Vagina (tissue), 2 donors: ENCODE measurements at places on chromosomes 1 and 21. TPM values are rescaled to one million over a fixed set of nuclear protein-coding genes. Genes with fewer than 3 reads are reported as not detected.

The EPHA8 gene
- not detected for total RNA-seq

GRCh38 chr1:167244244-167244643 lies 23.6 kb downstream of the POU2F1 start:
- no peaks in the 10 kb centered on the region for H3K4me1 ChIP-seq
- H3K4me3 ChIP-seq, result no peak overlapping the region
- no peaks in the 10 kb centered on the region for H3K27me3 ChIP-seq
- H3K36me3 ChIP-seq, result no peaks in the 10 kb centered on the region

DNA sequence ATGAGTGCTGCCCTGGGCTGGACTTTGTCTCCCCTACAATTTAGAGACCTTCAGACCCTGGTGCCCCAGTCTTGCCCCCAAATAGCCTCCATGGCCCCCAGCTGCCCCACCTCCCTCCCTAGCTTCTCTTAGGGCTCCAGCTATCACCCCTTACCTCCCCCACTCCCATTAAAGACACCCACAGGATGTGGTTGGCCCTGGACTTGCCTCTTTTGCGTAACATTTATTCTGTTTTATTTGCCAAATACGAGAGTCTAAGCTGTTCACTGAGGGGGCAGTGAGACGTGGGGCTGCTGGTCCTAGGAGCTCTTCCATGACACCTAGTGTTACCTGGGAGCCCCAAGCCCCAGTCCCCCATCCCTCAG lies 4.5 kb downstream of the ZC3H12A start:
- H3K27ac ChIP-seq, result peak overlapping the region; percentile 98
- no peaks in the 10 kb centered on the region for H3K27me3 ChIP-seq
- H3K4me3 ChIP-seq, result peak overlapping the region; percentile 35
- H3K4me1 ChIP-seq, result peaks cover 60% of the 10 kb centered on the region
- no peak for DNase-seq

DNA sequence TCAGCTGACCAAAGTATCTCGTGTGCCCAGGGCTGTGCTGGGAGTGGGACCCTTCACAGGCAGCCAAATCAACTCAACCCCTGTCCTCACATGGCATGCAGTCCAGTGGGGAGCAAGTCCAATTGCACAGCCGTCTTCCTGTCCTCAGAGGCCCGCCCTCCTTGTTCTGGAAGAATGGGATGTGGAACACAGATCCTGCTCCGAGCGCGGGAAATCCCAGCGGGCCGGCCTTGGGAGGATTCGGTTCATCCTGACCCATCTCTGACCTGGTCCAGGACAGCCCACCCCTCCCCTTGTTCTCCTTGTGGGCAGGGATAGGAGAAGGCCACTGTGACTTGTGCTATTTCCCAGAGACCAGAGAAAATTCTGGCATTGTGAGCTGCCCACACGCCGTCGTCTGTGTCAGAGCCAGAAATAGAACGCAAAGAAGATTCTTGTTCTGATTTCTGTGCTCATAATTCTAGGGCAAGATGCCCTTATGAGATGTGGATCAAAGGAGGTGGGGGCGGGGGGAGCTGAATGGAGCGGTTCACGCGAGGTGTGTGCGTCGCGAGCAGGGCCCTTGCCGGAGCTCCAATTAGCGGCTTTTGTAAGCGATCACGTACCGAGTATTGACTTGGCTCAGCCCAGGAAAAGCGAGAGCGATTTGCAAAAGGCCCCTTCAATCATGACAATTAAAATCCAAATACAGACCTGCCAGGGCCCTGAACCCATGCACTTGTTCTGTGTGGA lies 79.2 kb downstream of the AJAP1 start:
- peak overlapping the region; percentile 6 for H3K27ac ChIP-seq
- H3K4me3 ChIP-seq, result no peak overlapping the region
- no peaks in the 10 kb centered on the region for H3K27me3 ChIP-seq
- H3K4me1 ChIP-seq, result no peaks in the 10 kb centered on the region

The S100A8 gene
- total RNA-seq, result 1,155 TPM
